Fibroblast of lung (primary cell): ENCODE measurements at places on chromosomes 4 and X. TPM values are rescaled to one million over a fixed set of nuclear protein-coding genes. Genes with fewer than 3 reads are reported as not detected.

Gene RENBP
- 5.4 and 8.8 TPM in 2 replicates for total RNA-seq

Gene RAB33A
- total RNA-seq: 12.6 and 18.3 TPM in 2 replicates

Gene DRP2
- total RNA-seq: under 0.01 and 0.50 TPM in 2 replicates

Gene SASH3
- total RNA-seq: not detected in 2 replicates

Gene UXT
- 111 and 143 TPM in 2 replicates for total RNA-seq

Gene RIBC1
- total RNA-seq: 0.77 and 1.3 TPM in 2 replicates

Gene DCHS2
- total RNA-seq: under 0.01 TPM in 1 of 2 replicates, not detected in the other

DNA sequence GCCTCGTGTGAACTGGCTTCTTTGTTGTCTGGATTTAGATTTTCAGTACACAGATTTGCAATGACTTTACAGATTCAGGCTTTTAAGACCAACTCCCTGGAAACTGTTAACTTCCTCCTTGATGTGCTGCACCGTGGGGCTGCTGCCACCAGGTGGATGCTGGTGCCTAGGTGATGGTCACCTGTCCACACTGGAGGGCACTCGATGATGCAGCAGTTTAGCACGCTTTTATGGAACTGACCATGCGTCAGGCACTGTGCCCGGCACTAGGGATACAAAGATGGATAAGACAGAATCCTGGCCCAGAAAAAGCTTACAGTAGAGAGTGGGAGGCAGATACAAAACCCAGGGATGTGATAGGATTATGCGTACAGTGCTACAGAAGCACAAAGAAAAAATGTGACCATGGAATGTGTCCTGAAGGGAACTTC is 180.7 kb downstream of the CEP135 start:
- no peak overlapping the region for H3K27ac ChIP-seq
- H3K36me3 ChIP-seq: no peaks in the 10 kb centered on the region
- H3K4me3 ChIP-seq: no peak overlapping the region
- no peaks in the 10 kb centered on the region for H3K27me3 ChIP-seq

DNA sequence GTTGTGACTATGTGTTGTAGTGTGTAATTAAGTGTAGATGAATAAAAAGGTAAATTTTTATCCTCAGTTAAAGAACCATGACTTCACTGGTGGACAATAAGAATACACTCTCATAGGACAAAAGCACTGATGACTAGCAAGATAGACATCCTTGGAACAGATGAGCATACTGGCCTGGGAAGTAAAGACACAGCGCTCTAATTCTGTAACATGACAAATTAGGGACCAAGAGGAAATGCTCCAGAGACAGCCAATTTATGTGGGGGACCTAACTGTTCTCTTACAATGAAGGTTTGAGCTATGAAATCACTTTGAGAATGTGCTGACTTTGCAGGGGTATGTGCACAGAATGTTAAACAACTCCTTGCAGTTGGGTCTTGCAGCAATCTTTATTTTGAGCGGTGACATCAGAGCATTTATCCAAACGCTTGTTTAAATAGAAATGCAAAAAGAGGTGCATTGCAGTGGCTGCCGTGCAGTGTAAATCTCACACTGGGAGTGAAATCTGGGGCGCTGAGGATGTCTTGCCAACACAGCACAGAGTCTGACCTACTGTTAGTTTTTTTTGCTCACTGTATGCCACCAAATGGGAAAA is 109.3 kb downstream of the MAGEC2 start:
- H3K4me3 ChIP-seq: no peak overlapping the region
- peak; percentile 27 for DNase-seq
- no peaks in the 10 kb centered on the region for H3K36me3 ChIP-seq
- no peak overlapping the region for H3K27ac ChIP-seq

DNA sequence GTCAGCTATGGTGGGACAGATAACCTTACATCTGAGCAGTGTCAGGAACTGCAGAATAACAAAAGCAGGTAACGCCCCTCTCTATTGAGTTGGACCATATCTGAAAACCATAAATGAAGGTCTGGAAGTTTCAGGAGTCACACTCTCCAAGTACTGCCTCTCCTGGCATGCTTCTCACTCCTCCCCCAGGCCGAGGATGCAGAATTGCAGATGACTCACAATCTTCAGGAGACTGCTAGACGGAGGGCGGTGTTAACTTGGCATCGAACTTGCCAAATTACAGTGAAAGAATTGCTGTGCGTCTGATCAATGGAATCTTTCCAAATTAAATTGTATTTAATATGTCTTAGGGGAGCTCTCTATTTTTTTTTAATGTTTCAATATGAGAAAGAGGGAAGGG is 67.1 kb upstream of the TRIM2 start:
- no peaks in the 10 kb centered on the region for H3K27me3 ChIP-seq
- H3K27ac ChIP-seq: no peak overlapping the region
- no peak overlapping the region for H3K4me3 ChIP-seq

DNA sequence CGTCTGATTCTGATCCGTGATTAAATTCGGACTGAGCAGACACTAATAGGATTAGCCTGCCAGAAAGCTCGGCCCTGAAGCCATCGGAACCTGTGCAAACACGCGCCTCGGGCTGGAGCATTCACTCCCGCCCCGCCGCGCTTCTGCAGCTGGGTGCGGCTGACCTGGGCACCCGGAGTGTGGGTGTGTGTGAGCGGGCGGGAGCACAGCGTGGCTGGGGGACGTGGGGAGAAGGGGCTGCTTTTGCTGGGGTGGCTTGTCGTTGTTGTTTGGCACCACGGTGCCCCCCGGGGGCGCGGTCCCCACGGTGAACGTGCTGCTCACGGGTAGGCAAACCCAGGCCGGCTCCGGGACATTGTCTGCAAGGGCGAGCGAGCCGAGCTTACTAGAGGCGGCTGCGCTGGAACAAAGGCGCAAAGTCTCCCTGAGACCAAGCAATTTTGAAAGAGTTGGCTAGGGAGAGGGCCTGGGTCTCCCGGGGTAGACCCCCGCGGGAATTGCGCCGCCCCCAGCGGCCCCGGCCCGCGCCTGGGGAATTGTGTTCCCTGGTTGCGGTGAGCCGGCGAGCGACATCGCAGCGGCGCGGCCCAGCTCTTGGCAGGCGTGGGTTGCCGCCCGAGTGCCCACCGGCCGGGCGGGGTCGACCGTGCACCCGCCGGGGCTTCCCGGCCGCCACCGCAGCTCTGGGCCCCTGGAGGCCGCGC is 1.4 kb downstream of the MAMLD1 start:
- peak overlapping the region; percentile 69 for H3K4me3 ChIP-seq
- no peaks in the 10 kb centered on the region for H3K36me3 ChIP-seq
- H3K27ac ChIP-seq: peak overlapping the region; percentile 80
- peaks cover 2% of the 10 kb centered on the region for H3K4me1 ChIP-seq
- no peaks in the 10 kb centered on the region for H3K27me3 ChIP-seq
- DNase-seq: peak; percentile 9

- H3K27ac ChIP-seq: no peak overlapping the region
- DNase-seq: no peak
- no peaks in the 10 kb centered on the region for H3K36me3 ChIP-seq
- no peaks in the 10 kb centered on the region for H3K4me1 ChIP-seq
These were observed 292.3 kb upstream of the FSTL5 start for GRCh38 chr4:162456106-162456505.

DNA sequence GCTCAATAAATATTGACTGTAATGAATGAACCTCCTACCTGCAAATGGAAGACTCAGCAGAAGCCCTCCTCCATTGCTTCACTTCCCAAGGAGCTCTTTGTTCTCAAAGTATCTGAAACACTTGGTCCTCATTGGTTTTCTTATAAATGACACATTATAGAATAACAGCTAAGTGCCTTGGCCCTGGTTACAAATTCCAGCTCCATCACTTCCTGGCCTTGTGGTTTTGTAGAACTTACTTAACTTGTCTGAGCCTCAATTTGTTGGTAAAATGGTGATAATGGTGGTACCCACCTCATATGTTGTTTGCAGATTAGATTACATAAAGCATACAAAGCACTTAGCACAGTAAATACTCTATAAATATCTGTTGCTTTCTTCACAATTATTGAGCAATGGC is 25.2 kb upstream of the SMIM20 start:
- H3K4me3 ChIP-seq: no peak overlapping the region
- DNase-seq: no peak
- H3K27ac ChIP-seq: no peak overlapping the region
- peaks cover 8% of the 10 kb centered on the region for H3K4me1 ChIP-seq
- no peaks in the 10 kb centered on the region for H3K36me3 ChIP-seq

DNA sequence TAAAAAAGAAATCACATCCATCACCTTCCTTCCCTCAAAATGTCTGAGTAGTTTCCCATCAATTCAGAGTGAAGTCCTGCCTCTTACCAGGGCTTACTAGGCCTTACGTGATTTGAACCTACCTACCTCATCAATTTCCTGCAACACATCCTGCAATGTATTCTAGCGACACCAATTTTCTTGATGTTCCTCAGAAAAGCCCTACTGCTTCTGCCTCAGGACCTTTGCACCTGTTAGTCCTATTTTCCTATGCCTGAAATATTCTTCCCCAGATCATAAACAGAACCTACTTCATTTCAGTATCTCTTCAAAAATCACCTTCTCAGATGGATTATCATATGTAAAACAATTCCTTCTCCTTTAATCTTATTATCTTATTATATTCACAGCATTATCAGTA is 52.8 kb downstream of the ZAR1 start:
- H3K27ac ChIP-seq: no peak overlapping the region
- H3K4me3 ChIP-seq: no peak overlapping the region
- H3K36me3 ChIP-seq: no peaks in the 10 kb centered on the region
- no peaks in the 10 kb centered on the region for H3K4me1 ChIP-seq
- no peaks in the 10 kb centered on the region for H3K27me3 ChIP-seq

- no peak overlapping the region for H3K27ac ChIP-seq
- no peaks in the 10 kb centered on the region for H3K4me1 ChIP-seq
- H3K27me3 ChIP-seq: no peaks in the 10 kb centered on the region
- DNase-seq: no peak
- no peaks in the 10 kb centered on the region for H3K36me3 ChIP-seq
These were observed 135.4 kb upstream of the DUSP21 start for GRCh38 chrX:44708470-44708869.

GRCh38 chr4:123546573-123547060 is 150.0 kb downstream of the SPRY1 start:
- DNase-seq: no peak
- no peak overlapping the region for H3K4me3 ChIP-seq
- H3K27ac ChIP-seq: no peak overlapping the region
- H3K27me3 ChIP-seq: no peaks in the 10 kb centered on the region
- H3K4me1 ChIP-seq: no peaks in the 10 kb centered on the region
- no peaks in the 10 kb centered on the region for H3K36me3 ChIP-seq

GRCh38 chrX:23435575-23435974 is 100.9 kb downstream of the PTCHD1 start:
- no peaks in the 10 kb centered on the region for H3K4me1 ChIP-seq
- no peak overlapping the region for H3K27ac ChIP-seq
- H3K4me3 ChIP-seq: no peak overlapping the region
- DNase-seq: peak; percentile 2

DNA sequence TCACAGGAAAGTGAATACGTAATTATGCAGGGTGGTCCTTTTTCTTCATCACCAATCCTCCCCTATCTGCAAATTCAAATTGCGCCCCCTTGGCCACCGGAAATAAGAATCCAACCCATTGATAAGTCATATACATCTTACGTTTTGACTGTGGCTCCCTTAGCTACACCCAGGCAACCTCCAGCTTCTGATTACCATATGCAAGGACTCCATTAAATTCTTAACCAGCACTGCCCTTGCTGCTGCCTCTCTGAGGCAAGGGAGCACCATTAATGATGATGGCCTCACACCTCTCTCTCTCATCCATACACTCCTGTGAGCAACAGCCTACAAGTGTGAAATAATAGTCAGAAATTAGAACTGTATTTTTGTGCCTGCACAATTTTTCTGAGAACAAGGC is 106.0 kb upstream of the NOCT start:
- H3K27ac ChIP-seq: no peak overlapping the region
- H3K4me1 ChIP-seq: peaks cover 4% of the 10 kb centered on the region
- no peak for DNase-seq
- H3K4me3 ChIP-seq: no peak overlapping the region

DNA sequence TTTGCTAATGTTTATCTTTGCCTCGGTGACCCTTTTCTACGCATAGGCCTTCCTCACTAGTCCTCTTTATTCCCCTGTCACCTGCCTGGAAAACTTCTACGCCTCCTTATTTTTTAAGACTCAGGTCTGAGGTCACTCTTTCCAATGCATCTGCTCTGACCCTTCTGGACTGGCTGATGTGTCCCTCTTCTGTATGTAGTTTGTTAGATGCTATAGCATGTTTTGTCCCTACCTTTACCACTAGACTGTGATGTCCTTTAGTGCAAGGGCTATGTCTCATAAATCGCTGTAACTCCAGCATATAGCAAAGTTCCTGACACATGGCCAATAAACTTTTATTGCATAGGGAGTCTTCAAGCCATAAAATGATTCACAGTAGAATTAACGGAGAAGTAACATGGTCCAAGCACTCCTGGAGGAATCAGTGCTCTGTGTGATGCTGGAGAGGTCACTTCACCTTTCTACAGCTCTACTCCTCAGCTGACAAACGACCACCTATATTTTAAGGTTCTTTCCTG is 872.5 kb upstream of the SLIT2 start:
- no peak overlapping the region for H3K4me3 ChIP-seq
- H3K27me3 ChIP-seq: no peaks in the 10 kb centered on the region
- H3K36me3 ChIP-seq: no peaks in the 10 kb centered on the region
- no peak overlapping the region for H3K27ac ChIP-seq
- DNase-seq: no peak
- H3K4me1 ChIP-seq: peaks cover 7% of the 10 kb centered on the region

DNA sequence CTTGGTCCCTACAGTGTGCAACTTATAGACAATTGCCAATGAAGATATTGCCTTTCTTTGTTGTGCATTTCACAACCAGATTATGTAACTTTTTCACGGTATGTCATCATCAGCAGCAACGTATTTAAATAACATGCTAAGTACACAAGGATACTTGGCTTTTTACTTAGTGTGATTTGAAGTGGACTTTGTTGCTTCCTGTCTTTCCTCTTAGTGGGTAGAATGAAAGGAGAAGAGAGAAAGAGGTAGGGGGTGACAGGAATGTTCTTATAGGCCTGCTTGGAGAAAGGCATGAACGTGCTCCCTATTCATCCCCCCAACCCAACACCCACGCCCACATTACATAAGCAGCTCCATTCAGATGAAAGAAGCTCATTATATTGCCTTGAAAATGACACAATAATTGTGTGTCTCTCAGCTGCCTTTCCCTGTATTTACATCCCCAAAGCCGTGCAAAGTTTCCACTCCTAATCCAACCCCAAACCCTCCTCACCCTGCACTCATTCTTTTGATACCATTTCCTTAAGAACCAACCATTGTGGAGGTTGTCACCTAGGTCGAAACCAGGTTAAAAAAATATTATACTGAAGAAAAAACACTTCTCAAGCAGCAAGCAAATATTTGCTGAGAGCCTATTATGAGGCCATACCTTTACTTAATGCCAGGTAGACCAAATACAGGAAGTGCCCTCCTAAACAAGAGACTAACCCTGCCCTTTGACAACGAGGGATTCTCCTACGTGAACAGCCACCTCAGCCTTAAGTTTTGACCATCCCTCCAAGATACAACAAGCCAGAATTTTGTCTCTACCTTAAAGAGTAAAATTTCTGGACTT is 25.2 kb upstream of the GK start:
- peak; percentile 42 for DNase-seq
- no peak overlapping the region for H3K27ac ChIP-seq
- H3K36me3 ChIP-seq: no peaks in the 10 kb centered on the region
